ENCODE measurements at places on chromosomes 16 and 17. TPM values are rescaled to one million over a fixed set of nuclear protein-coding genes. Genes with fewer than 3 reads are reported as not detected.

CASKIN2 gene
- 12.3 TPM for total RNA-seq

- no peak for DNase-seq
Measured at GRCh38 chr16:17107450-17107849, 363.3 kb downstream of the XYLT1 start.

DNA sequence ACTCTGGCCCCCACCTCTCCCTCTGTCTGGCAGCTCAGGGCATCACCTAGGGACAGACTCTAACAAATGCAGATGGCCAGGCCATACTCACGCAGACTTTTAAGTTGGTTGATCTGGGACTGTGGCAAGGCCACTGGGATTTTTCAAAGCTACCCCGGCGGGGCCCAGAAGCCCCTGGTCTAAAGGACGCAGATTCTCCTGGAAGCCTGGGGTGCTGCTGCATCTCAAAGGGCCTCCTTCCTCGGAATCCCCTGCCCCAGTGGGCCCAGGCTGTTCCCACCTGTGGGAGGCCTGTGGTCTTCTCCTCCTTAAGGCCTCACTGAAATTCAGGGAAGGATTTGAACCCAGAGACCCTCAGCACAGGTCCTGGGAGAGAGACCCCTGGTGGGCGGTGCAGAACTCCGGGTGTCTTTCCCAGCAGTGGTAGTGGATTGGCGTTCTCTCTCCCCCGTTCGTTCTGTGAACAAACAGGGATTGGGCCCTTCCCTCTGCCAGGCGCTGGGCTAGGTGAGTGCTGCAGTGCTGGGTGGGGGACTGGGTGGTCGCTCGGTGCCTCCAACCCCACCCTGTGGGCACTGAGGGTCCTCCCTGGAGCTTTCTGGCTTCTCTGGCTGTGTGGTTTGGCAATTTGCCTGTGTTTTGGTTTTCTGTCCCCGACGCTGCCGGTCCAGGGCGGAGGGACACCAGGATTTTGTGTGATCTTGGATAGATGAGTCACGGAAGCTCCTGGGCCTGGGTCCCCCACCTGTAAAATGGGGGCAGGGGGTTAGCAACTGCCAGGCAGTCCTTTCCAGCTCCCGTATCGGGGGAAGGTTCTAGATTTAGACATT is 160.5 kb upstream of the GSE1 start:
- DNase-seq = no peak

- peak; percentile 50 for DNase-seq
Measured at GRCh38 chr16:19748389-19749168, 30.5 kb downstream of the IQCK start.

DNA sequence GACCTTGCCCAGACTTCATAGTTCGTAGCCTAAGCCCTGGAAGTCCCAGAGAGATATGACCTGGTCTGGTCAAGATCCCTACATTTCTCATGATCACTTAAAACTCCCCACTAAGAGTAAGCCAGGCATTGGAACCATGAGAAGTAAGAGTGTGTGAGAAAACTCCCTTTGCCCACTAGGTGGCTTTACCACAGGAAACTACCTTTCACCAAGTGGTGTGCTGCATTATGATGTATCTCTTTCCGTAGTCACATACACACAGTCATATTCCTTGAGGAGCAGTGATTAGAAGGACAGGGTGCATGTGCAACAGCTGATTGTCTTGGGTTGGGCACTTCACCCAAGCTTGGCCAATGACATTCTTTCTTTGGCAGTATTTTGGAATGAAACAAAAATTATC is 639.3 kb downstream of the KCNJ2 start:
- no peak for DNase-seq

DNA sequence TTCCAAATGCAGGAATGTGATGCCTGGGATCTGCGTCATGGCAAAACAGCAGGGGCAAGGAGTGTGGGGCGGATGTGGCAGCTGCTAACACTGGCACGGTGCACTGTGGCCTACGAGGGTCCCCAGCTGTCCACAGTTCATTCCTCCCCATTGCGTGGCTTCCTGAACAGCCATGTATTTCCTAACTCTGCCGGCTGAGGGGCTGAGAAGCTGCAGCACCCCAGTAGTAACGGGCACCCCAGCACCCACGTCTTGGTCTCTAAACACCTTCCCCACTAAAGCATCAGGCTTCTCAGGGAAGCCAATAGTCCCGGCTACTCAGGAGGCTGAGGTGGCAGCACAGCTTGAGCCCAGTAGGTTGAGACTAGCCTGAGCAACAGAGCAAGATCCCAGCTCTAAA is 47.6 kb downstream of the LMF1 start:
- no peak for DNase-seq

GNG13 gene
- total RNA-seq = not detected

SDK2 gene
- total RNA-seq = 0.96 TPM

Measured in umbilical cord (tissue), 2 donors.